ENCODE measurements at places on chromosomes 5 and 9.

- no peak for DNase-seq
Observed at GRCh38 chr5:125536095-125536494, 789.7 kb upstream of the ZNF608 start.

DNA sequence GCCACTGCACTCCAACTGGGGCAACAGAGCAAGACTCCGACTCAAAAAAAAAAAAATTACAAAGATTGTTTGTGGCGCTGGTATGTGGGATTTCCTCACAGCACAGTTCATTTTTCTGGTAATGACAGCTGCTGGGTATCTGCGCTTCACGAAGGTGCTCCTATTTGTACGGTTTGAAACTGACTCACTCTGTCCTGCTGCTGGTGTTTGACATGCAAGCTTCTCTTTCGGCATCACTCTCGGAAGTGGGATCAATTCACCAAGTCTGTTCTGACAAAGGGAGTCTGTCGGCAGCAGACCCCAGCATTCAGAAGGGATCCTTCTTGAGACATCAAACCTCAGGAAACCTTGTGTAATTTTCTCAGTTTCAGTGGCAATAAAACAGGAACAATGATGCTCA lies 26.3 kb downstream of the MAML1 start:
- no peak for DNase-seq

DNA sequence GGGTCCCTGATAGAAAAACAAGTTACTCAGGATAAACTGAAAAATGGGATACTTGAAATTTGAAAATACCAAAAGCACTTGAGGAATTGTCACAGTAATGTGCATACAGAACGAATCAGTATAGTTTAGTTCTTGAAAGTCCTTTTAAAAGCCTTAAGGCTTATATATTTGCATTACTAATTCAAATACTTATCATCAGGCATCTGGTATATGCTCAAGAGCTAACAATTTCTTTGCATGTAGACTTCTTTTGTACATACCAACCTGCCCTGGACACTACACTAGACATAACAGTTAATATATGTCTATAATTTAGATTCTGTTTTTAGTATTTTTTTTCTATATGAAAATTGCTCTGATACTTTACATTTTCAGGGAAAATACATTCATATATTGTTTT lies 43.2 kb downstream of the SMIM15 start:
- DNase-seq: no peak

- no peak for DNase-seq
Observed at GRCh38 chr9:1057910-1058309, 7.8 kb downstream of the DMRT2 start.

- DNase-seq: no peak
Observed at GRCh38 chr5:1526190-1526631, 2.5 kb upstream of the LPCAT1 start.
